ENCODE measurements at places on chromosomes 16 and 17.

- DNase-seq: no peak
Observed at GRCh38 chr16:6018848-6019489, 921.4 kb upstream of the EEF2KMT start.

- DNase-seq: no peak
Observed at GRCh38 chr16:7979448-7980132, 610.7 kb downstream of the TMEM114 start.

- no peak for DNase-seq
Observed at GRCh38 chr17:47278561-47278960, 24.9 kb downstream of the ITGB3 start.

- no peak for DNase-seq
Observed at GRCh38 chr17:79944821-79945391, 90.8 kb downstream of the TBC1D16 start.

- DNase-seq: no peak
Observed at GRCh38 chr16:15817446-15817845, 39.4 kb downstream of the MYH11 start.

DNA sequence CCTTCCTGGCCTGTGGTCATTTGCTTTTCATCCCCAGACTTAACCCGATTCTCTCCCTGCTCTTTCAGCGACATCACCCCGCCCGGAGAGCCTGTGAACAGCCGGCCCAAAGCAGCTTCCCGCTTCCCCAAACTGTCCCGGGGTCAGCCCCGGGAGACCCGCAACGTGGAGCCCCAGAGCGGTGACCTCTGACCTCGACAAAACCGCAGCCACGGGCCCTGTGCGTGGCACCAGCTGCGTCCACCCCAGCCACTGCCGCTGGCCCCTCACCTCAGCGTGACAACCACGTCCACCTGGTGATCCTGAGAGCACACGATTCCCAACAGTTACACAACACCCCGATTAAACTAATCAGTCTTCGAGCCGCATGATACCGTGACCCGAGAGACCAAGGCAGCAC, 235.2 kb downstream of the CPPED1 start:
- no peak for DNase-seq

Data from activated T-cell treated with anti-CD3 and anti-CD28 coated beads for 48 hours (primary cell).